ENCODE measurements at places on chromosomes 2 and 18.

DNA sequence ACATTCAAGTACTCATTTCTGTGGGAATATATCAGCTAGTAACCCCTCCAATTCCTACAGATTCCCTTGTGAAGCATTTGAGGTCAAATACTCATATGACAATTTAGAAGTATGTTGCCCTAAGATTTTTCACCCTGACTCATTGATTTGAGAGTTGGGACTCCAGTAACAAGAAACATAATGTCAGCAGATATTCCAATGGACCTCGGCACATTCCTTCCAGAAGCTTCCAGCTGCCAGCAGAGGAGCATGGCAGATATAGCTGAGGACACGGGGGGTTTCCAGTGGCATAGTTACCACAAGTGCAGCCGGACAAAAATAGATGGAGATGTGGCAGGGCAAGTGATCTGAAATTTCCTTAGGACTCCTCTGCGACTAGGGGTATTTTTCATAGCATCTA is 101.9 kb upstream of the ARHGAP28 start:
- no peak for DNase-seq

GRCh38 chr2:16227811-16228462 is 287.6 kb downstream of the MYCN start:
- no peak for DNase-seq

DNA sequence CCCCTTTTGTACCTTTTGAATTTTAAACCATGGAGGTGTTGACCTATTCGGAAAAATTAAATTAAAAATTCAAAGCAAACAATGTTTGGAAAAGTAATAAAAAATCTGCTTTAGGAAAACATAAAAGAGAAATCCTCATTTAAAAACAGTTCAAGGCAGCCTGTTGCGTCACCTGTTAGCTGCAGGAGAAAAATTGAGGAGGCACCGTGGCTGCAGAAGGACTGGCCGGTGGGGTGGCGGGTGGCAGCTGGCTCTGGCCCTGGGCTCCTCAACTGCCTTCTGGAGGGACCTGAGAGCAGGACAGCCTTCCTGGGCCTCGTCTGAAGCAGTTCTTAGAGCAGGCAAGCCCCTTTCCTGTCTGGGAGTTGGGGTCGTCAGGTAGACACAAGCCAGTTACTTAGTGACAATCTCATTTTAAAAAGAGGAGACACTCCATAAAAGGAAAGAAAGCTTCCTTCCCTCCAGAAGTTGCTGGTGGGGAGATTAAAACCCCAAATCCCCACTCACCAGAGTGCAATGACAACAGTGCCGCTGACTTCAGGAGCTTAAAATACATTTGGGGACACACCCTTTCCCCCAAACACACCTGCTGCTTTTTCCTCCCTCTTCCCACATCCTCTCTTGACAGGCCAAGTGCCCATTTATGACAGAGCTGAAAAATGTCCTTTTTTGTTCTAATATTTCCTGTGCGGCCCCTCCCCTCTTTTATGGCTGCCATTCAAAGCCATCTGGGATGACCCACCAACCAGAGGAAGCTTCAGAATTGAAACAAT is 9.7 kb downstream of the ZBTB7C start:
- DNase-seq, result no peak

- peak; percentile 5 for DNase-seq
These were observed at the start of gene C1GALT1C1L for GRCh38 chr2:43676322-43677050. Gene C1GALT1C1L, minus strand, starts transcription at chr2:43676429. Its CDS starts 107 bp downstream, at chr2:43676322.

DNA sequence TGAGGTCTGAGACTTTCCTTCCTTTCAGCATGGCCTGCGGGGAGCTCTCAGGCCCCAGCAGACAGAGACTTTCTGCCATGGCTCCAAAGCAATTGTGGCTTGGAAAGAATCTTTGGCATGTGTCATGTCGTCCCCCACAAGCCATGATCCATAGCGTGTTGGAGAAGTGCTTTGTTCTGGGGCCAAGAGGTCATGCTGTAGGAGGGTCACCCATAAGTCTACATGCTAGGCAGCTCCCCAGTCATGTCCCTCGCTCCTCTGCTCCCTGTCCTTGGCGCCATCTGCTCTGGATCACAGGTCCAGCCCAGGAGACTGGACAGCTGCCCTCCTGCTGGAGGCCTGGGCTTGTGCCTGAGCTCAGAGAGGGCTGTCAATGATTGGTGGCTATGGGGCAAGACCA is 78.8 kb upstream of the LCLAT1 start:
- no peak for DNase-seq

DNA sequence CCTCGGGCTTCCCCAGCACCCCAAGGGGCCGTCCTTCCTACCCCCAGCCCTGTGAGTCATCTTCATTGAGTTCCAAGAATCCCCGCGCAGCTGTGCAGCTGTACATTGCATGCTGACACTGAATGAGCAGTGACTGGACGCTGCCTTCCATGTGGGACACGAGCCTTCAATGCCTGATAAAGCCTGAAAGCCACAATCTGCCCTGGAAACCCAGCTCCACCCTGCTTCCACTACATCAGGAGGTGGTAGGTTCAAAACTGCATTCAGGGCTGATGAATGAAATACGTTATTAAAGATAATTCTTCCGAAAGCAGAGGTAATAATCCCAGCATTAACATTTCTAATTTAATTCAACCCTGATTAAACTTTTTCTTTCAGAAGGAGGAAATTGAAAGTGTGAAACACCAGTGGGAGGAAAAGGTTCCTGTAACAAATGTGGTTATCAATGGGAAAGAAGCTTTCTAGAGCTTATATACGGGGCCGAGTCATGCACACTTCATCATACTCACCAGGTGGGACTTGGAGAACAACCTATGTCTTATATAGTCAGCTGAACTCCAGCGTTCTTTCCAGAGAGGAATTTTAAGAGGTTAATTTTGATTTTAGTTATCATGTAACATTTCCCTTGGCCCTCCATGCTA is 360.1 kb downstream of the LPIN1 start:
- DNase-seq, result no peak

GRCh38 chr18:9842448-9842847 is 43.3 kb upstream of the TXNDC2 start:
- DNase-seq, result no peak

GRCh38 chr2:100752628-100753333 is 67.2 kb upstream of the NPAS2 start:
- no peak for DNase-seq

GRCh38 chr2:213627054-213627710 is 342.9 kb downstream of the SPAG16 start:
- no peak for DNase-seq

- no peak for DNase-seq
These were observed 418.9 kb downstream of the IRS1 start for GRCh38 chr2:226380679-226381078.

DNA sequence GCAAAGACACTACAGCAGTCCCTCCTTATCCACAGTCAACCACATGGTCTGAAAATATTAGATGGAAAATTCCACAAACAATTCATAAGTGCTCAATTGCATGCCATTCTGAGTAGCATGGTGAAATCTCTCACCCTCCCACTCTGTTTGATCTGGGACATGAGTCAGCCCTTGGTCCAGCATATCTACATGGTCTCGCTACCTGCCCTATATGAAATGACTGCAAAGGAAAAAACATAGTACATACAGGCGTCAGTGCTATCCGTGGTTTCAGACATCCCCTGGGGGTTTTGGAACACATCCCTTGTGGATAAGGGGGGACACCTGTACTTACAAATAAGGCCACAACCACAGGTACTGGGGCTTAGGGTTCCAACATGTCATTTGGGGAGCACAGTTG is 73.7 kb downstream of the CABLES1 start:
- no peak for DNase-seq

DNA sequence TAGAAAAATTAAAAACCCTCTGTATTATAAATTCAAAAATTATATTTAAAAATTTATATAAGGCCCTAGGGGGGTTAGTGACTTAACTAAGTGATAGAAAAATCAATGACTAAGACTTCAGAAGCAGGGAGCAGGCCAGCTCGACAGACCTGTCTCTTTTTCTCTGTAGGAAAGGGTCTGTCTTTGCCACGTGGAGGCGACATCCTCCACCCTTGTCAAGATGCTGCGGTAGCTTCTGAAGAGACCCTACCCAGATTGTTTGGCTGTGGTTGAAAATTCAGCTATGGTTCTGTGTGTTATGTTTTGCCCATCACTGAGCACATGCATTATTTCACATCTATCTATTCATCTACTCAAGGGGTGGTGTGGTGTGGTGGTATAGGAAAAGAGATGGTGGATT is 8.2 kb upstream of the SLC4A3 start:
- DNase-seq, result no peak

DNA sequence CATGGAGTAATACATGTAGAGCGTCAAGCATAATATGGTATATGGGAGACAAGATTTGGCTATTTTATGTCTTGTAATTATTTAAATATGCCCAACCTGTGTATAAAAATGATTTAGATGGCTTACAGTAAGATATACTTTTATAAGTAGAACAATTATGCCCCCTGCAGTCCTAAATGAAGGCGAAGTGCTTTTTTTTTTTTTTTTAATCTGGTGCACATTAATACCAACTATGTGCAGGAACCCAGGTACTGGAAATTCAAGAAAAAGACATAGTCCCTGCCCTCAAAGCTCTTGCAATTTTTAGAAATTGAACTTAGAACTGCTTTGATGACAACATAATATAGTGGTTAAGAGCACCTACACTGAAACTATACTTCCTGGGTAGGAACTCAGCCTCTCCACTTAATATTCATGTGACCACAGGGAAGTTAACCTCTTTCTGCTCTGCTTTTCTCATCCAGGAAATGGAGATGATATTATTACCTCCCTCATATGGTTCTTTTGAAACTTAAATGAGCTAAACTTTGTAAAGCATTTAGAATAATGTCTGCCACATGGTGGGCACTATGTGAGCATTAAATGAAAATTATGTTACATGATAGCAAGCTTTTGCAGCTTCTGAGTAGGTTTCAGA is 38.1 kb downstream of the AFTPH start:
- DNase-seq, result no peak

GRCh38 chr18:56651771-56652092 is 573 bp downstream of the WDR7 start:
- DNase-seq, result no peak

GRCh38 chr2:71466301-71467179 is 13.2 kb downstream of the DYSF start:
- DNase-seq, result no peak

GRCh38 chr2:1071650-1072049 is 121.0 kb downstream of the SNTG2 start:
- DNase-seq, result no peak

- no peak for DNase-seq
These were observed 90.3 kb downstream of the CLHC1 start for GRCh38 chr2:55141572-55142413.

GRCh38 chr2:162926501-162926900 is 87.9 kb upstream of the KCNH7 start:
- DNase-seq, result no peak

DNA sequence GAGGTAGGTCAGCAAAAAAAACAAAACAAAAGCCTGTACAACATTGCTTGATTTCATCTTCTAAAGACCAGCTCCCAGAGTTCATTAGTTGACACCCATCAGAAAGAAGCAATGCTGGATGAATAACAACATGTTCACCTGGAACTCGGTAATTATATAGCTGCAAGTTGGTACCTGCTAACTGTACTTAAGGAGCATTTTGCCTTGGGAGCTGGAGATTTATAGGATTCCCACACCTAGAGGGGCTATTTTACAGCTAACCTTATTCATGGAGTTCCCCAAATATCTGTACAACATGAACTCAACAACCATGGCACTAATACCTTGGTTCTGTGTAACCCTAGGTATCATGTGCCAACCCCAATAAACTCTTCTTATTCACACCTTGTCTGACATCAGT is 281.1 kb upstream of the NCKAP5 start:
- DNase-seq, result no peak

DNA sequence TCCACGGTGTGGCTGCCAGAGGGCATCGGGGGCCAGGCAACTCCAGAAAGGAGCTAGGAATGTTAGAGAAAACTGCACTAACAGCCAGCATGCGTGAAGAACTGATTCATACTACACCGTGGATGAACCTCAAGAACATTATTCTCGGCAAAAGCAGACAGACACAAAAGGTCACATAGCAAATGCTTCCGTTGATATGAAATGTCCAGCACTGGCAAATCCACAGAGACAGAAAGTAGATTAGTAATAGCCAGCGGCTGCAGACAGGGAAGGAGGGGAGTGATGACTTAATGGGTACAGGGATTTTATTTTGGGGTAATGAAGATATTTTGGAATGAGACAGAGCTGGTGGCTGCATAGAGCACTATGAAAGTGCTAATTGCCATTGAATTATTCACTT is 37.4 kb downstream of the SCTR start:
- DNase-seq, result no peak

GRCh38 chr2:86037795-86038192 is 67.9 kb downstream of the POLR1A start:
- DNase-seq, result no peak

GRCh38 chr2:55771612-55772011 is 78.0 kb upstream of the PNPT1 start:
- no peak for DNase-seq

- DNase-seq, result no peak
These were observed 316.8 kb downstream of the PIK3C3 start for GRCh38 chr18:42271647-42272414.

GRCh38 chr18:36311026-36311570 is 13.6 kb downstream of the FHOD3 start:
- no peak for DNase-seq

DNA sequence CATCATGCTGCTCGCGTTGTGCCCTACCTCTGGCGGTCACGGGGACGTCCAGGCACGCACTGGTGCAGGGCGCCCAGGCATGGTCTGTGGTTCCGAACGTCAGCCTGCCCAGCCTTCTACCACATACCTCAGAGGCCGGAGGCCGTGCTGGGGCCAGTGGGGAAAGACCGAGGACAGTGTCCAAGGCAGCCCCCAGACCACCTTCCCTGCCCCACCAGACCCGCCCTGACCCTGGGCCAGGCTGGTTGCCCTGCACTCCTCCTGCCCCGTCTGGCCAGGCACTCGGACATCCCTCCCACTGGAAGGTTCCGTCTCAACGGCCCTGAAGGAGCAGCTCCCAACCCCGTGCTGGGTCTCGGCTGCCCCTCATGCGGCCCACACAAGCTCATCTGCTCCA is 32.8 kb downstream of the SLC66A2 start:
- DNase-seq, result no peak

DNA sequence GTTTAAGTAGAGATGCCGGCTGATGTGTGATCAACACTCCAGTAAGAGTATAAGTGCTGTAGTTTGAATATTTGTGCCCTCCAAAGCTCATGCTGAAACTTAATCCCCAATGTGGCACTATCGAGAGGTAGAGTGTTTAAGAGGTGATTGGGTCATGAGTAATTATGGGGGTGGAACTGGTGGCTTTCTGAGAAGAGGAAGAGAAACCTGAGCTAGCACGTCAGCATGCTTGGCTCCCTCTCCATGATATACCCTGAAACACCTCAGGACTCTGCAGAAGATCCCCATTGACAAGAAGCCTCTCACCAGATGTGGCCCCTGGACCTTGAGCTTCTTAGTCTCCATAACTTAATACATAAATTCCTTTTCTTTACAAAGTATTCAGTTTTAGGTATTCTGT is 584.8 kb downstream of the TSN start:
- DNase-seq, result no peak

DNA sequence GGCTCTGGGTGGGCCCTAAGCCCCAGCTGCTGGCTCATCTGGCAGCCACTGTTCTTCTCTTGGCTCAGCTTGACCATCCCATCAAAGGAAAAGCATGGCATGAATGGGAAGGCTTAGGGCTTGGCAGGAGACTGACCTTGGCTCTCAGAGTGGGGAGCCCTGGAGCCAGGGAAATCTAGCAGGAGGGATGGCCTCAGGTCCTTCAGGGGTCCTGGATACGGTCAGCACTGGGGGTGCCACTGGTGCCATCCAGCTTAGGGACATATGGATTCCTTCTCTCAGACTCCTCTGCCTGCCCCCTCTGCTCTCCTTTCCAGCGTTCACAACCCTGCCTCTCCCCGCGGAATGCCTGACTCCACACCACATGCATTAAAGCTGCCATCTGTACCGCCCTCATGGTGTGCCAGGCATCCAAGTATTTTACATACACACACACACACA is 165.5 kb upstream of the HAAO start:
- DNase-seq, result no peak
